ENCODE measurements at places on chromosomes 12 and 14.

GRCh38 chr12:112963227-112963861 is 15.0 kb upstream of the OAS2 start:
- no peak for DNase-seq

DNA sequence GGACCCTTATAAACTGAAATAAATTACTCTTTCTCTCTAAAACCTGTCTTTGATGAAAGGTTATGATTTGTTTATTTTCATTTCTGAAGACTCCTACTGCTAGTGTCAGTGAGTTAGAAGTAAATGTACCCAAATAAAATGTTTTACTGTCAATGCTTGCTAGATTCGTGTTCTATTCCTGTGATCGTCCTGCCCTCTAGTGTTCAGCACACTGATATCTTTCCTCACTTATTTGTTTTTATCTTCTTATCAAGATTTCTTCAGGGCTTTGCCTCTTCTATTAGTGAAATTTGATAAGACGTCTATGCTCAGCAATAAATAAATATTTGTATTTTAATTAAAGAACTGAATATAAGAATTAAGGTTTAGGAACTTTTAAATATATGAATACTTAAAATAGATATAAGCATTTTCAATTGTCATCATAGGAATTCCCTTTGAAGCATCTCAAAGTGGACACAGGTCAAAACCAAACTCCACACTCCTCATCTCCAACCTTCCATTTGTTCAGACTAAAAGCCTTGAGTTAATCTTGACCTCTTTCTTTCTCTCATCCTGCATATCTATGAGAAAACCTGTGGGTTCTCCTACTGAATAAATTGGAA is 75.8 kb downstream of the C12orf50 start:
- DNase-seq: no peak

DNA sequence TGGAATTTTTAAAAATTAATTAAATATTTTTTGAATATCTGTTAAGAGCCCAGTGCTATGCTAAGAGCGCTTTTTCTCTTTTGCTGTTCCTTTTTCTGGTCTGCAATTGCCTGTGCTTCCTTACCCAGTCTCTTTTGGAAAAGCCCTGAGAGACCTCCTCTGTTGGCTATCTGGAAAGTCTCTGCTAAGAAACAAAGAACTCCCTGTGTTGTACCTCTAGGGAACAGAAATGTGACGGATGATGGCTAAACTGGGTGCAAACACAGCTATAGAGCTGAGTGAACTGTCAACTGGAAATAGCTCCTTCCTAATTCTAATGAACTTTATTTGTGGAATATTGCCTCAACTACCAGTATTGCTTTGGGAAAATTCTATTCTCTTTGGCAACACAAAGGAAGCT is 261.6 kb upstream of the NOVA1 start:
- DNase-seq: no peak

DNA sequence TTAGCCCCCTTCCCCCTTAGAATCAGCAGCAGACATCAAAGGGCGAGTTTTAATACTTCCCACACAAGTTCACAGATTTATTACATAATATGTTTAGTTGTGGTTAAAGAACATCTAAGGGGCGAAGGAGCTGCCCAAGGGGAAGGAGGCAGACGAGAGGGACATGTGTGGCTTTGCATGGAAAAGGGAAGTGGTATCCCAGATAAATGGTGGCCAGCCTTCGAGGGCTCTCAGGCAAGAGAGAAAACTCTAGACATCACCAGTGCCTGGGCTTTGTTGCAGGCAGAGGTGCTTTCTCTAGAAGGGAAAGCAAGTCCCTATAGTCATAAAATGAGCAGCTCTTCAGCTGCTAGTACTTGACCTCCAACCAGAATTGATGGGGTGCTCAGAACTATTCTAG is 121.2 kb downstream of the CACNA1C start:
- DNase-seq: no peak

DNA sequence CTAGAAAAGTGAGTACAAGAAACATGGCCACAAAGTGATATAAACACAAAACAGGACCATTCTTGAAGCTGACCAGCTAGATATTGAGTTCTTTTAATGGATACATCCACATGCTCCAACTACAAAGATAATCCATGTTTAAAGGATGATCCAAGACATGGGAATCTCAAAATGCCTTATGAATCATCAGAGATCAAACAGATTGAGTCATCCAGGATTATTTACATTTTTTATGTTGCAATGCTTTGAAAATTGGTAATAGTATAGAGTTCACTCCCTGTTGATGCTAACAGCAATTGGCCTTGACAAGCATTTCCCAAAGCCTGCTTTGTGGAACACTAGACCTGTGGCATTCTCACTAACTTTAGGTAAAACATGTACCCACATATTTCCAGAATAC is 293.0 kb upstream of the TBX3 start:
- no peak for DNase-seq

DNA sequence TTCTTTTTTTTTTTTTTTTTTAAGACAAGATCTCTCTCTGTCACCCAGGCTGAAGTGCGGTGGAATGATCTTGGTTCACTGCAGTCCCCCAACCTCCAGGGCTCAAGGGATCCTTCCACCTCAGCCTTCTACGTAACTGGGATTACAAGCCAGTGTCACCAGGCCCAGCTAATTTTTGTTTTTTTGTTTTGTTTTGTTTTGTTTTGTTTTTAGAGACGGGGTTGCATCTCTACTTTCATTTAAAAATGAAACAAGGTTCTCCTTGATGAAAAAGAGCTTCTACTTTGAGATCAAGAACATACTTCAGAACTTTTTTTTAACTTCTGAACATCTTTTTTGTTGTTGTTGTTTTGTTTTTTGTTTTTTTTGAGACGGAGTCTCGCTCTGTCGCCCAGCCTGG is 121.7 kb upstream of the PRB2 start:
- no peak for DNase-seq

- no peak for DNase-seq
These were observed 481.6 kb downstream of the PCNX1 start for GRCh38 chr14:71388862-71389261.

DNA sequence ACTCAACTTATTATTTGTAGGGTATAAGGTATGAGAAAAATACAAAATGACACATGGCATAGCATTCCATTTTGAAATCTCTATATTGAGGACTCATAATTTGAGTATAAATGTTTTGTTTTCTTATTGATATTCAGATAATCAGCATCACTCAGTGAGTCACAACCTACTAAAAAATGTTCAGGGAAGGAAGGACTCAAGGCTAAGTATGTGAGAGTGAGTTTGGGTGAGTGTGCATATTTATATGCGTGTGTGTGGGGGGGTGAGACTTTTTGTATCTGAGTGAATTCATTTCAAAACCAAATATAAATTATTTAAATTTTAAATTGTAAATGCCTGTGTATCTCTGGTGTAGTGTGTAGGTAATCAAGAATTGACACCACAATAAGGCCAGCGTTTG is 87.8 kb upstream of the PRKD1 start:
- DNase-seq: no peak

GRCh38 chr12:101838628-101839323 is 8.0 kb upstream of the GNPTAB start:
- no peak for DNase-seq

DNA sequence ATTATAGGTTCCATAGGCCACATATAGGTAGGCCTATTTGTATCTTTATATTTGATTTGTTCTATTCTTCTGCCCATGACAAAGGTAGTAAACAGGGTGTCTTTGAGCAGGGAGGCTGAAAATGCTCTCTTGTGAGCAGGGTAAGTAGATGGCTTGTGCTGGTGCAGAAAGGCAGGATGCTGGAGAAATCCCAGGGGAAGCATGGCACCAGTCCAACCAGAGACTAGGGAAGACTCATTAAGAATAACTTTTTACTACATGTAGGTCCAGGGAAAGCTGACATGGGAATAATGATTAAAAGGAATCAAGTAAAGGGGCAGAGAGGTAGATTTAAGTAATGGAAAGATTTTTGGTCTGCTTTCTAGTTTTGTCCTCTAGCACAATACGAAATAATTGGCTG is 245.0 kb downstream of the RGS6 start:
- no peak for DNase-seq

- no peak for DNase-seq
These were observed 63.7 kb downstream of the SLC24A4 start for GRCh38 chr14:92386637-92387036.

DNA sequence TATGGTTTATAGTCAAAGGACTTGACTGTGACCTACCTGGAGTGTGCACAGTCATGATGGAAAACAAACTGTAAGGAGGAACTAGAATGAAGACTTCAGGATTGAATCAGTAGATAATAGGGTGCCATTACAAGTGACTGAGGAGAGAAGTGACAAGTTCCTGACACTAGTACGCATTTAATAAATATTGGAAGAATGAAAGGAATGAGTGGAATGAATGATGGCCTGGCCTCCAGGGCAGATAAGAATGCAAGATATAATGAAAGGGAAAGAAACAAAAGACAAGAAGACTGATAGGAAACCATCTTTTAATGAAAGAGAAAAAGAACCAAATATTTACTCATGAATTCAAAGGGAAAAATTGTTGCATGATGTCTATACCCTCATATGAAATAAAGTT is 44.7 kb upstream of the NEDD1 start:
- no peak for DNase-seq

- DNase-seq: no peak
These were observed 1292.2 kb upstream of the TMEM132C start for GRCh38 chr12:126974779-126975178.

- no peak for DNase-seq
These were observed 237.8 kb downstream of the CACNA1C start for GRCh38 chr12:2290516-2291065.

DNA sequence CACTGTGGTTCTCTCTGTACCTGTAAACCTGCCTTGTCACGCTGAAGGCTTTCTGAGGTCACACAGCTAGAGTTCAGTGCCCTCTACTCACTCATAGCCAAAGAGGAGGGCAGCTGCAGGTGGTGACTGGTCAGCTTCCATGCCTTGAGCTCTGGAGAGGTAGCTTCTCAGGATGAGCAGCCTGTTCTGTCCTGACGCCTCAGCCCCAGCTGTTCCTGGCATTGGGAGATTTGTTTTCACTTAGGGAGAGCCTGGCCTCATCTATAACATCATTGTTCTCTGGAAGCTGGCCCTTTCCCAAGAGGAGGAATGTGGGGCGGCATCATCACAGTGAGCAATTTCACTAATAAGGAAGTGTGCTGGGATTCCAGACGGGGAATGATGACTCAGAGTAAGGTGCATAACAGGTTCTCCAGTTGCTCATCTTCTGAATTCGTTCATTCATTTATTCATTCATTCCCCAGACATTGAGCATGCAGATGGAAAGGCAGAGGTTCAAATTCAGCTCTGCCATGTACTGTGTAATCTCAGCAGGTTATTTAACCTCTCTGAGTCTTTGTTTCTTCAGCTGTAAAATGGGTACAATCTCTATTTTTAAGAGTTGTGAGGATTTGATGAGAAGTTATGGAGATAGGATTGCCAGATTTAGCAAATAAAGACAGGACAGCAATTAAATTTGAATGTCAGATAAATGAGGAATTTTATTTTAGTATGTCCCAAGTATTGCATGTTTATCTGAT is 255.8 kb upstream of the CRY1 start:
- no peak for DNase-seq

DNA sequence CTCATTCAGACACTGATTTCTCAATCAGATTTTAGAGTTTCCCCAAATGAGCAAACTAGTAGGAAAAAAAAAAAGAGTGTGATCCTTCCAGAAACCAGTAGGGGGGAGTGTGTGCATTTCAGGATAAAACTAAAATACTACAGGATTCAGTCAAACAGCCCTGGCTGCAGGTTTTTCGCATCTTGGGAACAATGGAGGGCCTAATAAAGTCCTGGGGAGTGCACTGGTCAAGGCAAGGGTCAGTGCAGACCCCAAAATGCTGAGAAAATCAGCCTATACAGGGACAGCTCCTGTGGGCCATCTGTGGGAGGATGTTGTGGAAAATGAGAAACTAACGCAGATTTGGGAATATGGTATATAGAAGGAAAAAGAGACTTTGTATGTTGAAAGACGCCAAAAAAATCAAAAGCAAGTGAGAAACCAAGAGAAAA is 22.2 kb upstream of the ABCD4 start:
- no peak for DNase-seq

DNA sequence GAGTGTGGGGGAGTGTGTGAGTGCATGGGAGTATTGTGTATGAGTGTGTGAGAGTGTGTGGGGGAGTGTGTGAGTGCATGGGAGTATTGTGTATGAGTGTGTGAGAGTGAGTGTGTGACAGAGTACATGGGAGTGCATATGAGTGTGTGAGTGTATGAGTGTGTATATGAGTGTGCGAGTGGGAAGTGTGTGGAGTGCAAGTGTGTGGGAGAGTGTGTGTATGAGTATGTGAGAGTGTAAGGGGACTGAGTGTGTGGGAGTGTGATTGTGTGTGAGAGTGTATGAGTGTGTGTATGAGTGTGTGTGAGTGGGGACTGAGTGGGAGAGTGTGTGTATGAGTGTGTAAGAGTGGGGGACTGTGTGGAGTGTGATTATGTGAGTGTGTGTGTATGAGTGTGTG is 40.7 kb downstream of the PRIMA1 start:
- DNase-seq: no peak

DNA sequence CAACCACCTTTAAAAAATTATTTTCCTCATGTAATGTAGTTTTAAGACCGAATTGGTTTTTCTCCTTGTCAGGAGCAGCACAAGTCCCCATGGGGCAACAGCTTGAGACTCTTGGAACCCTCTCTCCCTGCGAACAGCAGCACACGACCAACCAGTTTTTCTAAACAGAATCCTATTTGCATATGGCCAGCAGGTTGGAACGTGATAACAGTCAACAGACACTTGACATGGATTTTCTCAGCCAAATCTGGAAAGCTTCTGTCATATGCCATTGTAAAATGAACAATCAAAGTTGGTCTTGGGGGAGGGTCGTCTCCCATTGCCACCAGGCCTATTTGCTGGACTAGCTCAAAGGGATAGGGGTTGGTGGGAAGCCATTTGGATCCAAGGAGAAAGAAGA is 1915.0 kb upstream of the FLRT2 start:
- no peak for DNase-seq

GRCh38 chr14:50669441-50669986 is 1.4 kb upstream of the SAV1 start:
- DNase-seq: no peak

GRCh38 chr12:131445795-131446194 is 265.1 kb upstream of the SFSWAP start:
- no peak for DNase-seq

DNA sequence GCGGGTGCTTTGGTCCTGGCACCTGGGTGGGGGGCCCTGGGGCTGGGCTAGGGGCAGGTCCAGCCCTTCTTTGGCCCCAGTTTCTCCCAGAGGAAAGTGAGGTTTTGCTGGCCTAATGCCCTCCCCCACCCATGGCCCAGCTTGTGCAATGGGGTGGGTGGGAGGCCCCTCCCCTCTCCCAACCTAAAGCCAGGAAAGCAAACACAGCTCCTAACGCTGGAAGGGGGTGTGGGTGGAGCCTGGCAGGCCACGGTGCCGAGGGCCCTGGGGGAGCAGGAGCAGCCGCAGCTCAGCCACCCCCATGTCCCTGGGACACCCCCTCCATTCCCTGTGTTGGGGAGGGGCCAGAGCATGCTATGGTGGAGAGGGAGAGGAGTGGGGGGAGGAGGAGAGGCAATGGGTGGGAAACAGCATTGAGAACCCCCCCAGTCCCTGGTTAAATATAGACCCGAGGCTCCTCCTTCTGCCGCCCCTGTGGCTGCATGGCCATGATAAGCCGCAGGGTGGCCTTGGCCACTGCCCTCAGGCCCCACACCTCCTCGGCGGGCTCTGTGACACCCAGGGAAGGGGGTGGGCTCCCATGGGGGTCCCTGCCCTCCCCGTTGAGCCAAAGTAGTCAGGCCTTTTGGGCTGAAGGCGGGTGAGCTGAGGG is 4.7 kb downstream of the EXOC3L4 start:
- no peak for DNase-seq

GRCh38 chr12:32455607-32456071 is 56.3 kb downstream of the FGD4 start:
- no peak for DNase-seq

GRCh38 chr12:126681676-126682075 is 1585.3 kb upstream of the TMEM132C start:
- DNase-seq: no peak
